ENCODE measurements at places on chromosomes 6 and 20.

DNA sequence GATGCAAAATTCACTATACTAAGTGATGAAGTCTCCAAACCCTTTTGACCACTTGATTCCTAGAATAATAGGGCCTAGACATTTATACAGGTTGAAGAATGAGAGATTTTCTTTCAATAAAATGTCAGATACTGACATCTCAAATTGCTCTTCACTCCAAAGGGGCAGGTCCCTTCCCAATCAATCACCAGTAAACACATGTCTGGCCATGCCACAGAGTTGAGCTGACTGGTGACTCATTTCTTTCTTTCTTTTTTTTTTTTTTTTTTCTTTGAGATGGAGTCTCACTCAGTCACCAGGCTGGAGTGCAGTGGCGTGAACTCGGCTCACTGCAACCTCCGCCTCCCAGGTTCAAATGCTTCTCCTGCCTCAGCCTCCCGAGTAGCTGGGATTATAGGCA is 388.6 kb upstream of the BTBD3 start:
- no peaks in the 10 kb centered on the region for H3K36me3 ChIP-seq
- H3K4me3 ChIP-seq = no peak overlapping the region
- H3K27me3 ChIP-seq = no peaks in the 10 kb centered on the region
- no peak for DNase-seq
- H3K27ac ChIP-seq = no peak overlapping the region
- H3K4me1 ChIP-seq = no peaks in the 10 kb centered on the region

- no peaks in the 10 kb centered on the region for H3K4me1 ChIP-seq
- no peak for DNase-seq
- peaks cover 70% of the 10 kb centered on the region for H3K27me3 ChIP-seq
- no peaks in the 10 kb centered on the region for H3K36me3 ChIP-seq
- H3K4me3 ChIP-seq = no peak overlapping the region
Measured at GRCh38 chr6:10384610-10385523, 30.0 kb downstream of the TFAP2A start.

GRCh38 chr6:90596967-90597539 is 10.2 kb upstream of the MAP3K7 start:
- no peak for DNase-seq
- H3K27ac ChIP-seq = no peak overlapping the region
- no peaks in the 10 kb centered on the region for H3K36me3 ChIP-seq
- no peak overlapping the region for H3K4me3 ChIP-seq

DNA sequence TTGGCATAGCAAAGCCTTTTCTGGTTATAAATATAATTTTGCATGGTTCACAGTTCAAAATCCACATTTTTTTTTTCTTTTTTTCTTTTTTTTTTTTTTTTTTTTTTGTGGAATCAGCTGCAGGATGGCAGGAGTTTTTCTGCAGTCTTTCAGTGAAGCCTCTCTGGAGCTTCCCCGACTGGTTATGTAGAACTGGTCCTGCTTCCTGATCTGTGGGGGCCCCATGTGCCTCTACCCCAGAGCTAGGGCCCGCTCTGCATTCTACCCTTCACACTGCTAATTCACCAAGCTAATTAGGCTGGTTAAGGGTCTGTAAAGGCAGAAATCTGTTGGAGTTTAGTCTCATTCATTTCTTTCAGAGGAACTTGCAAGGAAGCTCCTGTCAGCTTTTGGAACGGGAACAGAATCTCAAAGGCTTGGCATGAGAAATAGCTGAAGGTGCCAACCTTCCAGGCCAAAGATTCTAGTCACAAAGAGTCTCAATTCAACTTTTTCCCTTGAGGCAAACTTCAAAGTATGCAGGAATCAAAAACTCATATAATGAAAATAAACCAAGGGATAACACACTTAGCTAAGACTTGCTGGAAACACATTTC is 45.5 kb downstream of the HMGN3 start:
- no peak overlapping the region for H3K27ac ChIP-seq
- no peaks in the 10 kb centered on the region for H3K27me3 ChIP-seq
- no peak for DNase-seq
- no peaks in the 10 kb centered on the region for H3K36me3 ChIP-seq

DNA sequence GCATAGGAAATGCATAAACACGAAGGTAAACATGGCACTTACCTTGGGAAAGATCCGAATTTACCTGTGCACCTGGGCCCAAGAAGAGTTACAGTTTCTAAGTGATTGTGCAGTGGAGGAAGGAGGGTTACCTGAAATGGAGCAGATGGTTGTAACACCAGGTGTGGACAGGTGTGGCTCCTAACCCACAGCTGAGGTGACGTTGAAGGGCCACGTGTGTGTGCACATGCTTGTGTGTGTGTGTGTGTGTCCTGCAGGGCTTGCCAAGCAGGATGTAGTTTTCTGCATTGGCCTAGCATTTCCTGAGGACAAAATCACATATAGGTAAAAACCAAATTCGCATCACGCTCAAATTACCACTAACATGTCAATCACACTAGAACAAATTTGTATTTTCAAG is 240.8 kb downstream of the ANKRD60 start:
- peaks cover 34% of the 10 kb centered on the region for H3K27me3 ChIP-seq
- H3K27ac ChIP-seq = no peak overlapping the region
- H3K36me3 ChIP-seq = no peaks in the 10 kb centered on the region
- H3K4me1 ChIP-seq = no peaks in the 10 kb centered on the region

DNA sequence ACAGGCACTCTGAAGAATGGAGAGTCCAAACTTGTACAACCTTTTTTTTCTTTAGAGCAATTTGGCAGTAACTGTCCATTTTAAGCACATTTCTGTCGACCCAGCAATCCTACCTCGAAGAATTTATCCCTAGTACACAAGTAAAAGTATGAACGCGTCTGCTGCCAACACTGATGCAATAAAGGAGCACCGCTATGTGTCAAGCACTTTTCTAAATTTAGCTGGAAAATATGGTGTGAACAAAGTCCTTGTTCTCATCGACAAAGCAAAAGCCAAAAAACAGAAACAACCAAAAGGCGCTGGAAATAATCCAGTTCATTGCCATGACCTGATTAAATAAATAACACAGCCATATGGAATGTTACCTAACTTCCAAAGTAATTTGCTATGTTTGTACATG is 1.1 kb downstream of the DPM1 start:
- peaks cover 23% of the 10 kb centered on the region for H3K4me1 ChIP-seq
- H3K36me3 ChIP-seq = no peaks in the 10 kb centered on the region
- no peak for DNase-seq
- H3K4me3 ChIP-seq = peak overlapping the region; percentile 95
- H3K27ac ChIP-seq = no peak overlapping the region

GRCh38 chr6:158121335-158121734 is 46.7 kb downstream of the SERAC1 start:
- DNase-seq = no peak
- H3K27ac ChIP-seq = no peak overlapping the region
- peaks cover 5% of the 10 kb centered on the region for H3K36me3 ChIP-seq

Data from T-cell (primary cell).